Left ventricle myocardium inferior (tissue), 1 donor: ENCODE measurements at places on chromosomes 7 and 10. TPM values are rescaled to one million over a fixed set of nuclear protein-coding genes. Genes with fewer than 3 reads are reported as not detected.

Gene IGFBP1
- total RNA-seq: not detected

Gene DLX6
- total RNA-seq: not detected

Gene ANKMY2
- 28.9 TPM for total RNA-seq

Gene GTPBP4
- total RNA-seq: 33.8 TPM

Gene FGF8
- total RNA-seq: not detected

Gene PDIA4
- total RNA-seq: 32.3 TPM

Gene ADRA2A
- total RNA-seq: 0.27 TPM

Gene TMEM176A
- 18.5 TPM for total RNA-seq

Gene INPP5F
- total RNA-seq: 4.9 TPM

Gene NME8
- not detected for total RNA-seq

Gene HGF
- total RNA-seq: 2.3 TPM

Gene TMEM178B
- total RNA-seq: 35.9 TPM

Gene EZH2
- total RNA-seq: 0.99 TPM

Gene CPA2
- not detected for total RNA-seq

Gene ZNHIT1
- total RNA-seq: 56.9 TPM

Gene GPR26
- total RNA-seq: not detected

Gene SEMA3C
- total RNA-seq: 66.5 TPM

Gene LIPF
- total RNA-seq: not detected

Gene TMEM236
- total RNA-seq: 0.66 TPM

Gene HYAL4
- not detected for total RNA-seq
